ENCODE measurements at places on chromosomes 1 and 21.

DNA sequence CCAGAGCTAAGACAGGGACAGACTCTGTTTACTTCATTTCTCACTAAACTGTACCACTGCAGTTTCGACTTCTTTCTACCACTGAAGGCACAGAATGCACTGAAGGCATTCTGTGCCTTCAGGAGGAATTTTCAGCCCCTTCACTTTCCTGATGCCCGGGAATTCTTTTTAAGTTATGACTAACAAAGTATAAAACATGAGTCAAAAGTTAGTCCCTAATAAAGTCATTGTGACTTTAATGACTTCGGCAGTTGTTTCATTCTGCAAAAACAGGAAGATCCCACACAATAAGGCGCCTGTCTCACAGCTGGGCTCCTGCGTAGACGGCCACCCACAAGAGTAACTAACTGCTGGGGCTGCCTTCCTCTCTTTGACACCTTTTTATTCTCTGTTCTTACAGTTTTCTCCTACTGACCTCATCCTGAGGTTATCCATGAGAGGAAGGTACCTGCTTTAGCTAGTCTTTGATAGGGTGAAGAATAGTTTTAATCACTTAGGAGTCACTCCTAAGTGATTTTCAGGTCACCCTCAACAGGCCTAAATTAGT is 183.9 kb upstream of the SGIP1 start:
- no peak for DNase-seq

DNA sequence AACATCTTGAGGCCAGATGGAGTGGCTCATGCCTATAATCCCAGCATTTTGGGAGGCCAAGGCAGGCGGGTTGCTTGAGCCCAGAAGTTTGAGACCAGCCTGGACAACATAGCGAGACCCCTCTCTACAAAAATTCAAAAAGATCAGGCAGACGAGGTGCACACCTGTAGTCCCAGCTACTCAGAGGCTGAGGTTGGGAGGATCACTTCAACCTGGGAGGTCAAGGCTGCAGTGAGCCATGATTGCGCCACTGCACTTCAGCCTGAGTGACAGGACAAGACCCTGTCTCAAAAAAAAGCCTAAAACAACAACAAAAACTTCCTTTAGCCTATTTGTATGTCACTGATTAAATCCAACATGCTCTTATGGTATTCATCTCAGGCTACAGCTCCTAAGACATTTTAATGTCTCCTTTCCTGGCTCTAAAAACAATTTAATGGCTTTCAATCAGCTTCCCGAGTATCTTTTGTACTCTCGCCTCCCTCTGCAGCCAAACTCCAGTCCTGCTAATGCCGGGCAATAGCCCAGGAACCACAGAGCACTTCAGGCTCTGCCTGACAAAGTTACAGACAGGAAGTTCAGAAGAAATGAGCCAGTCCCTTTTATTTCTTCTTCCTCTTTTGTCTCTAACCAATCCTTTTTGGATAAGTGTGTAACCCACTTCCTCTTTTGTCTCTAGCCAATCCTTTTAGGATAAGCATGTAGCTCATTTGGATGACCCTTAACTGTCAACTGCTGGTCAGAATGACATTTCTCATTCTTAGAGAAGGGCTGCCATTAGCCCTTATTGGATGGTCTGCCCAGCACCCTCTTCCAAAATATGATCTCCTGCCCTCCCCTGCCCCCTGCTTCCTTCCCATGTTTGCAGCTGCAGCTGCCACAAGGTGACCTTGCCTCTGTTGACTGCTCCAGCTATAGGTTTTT is 6.6 kb upstream of the DOP1B start:
- DNase-seq = no peak

GRCh38 chr1:154833841-154834240 is 36.2 kb downstream of the KCNN3 start:
- DNase-seq = no peak

DNA sequence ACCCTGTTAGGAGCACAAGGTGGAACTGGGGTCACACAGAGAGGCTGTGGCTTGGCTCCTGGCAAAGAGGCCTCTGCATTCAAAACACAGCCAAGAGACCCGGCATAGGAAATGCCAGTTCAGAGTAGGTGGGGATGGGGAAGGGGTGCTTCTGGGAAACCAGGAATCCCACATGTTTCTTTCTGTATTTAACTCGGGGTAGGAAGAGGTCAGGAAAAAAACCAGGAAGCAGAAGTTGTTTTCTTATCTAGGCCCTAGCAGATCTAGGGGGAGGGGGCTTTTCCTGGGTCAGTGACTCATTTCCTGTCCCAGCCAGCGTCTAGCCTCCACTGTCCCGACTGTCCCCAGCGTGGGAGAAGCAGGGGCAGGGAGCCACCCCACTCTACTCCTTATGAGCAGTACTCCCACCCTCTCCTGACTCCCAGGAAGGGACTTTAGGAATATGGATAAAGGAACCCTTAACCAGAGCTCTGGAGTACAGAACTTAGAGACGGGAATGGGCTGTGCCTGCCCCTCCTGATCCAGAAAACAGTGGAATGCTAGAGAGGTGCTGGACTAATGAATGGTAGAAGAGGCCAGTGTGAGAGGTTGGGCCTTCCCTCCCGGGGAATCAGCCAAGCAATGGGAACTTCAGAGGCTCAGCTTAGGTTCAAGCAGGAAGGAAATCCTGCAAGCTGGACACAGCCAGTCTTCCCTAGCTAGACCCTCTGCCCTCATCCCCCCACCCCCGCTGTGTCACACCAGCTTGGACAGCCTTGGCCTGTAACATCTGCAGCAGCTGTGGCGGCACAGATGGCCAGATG is 5.7 kb downstream of the FHL3 start:
- DNase-seq = peak; percentile 60

- no peak for DNase-seq
Measured at GRCh38 chr1:24526940-24527542, 24.4 kb downstream of the RCAN3 start.

- DNase-seq = no peak
Measured at GRCh38 chr1:89698020-89698560, 65.2 kb downstream of the LRRC8C start.

GRCh38 chr1:8217011-8217711 is 100.8 kb upstream of the SLC45A1 start:
- peak; percentile 65 for DNase-seq

DNA sequence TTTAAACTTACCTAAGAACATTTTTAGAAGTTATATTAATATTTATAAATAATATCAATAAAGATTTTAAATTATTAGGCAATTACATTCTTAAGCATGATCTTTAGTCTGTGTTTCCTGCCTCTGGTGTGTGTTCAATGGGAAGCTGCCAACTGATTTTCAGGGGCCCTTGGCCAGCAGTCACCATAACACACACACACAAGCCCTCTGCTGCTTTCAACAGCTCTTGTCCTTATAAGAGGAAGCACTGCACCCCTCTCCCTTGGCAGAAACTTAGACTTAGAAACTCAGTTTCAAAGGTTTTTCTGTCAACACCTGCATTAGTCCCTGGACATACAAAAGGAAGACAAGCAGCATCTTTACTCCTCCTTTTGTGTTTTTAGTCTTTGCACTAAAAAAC is 81.4 kb downstream of the VAV3 start:
- no peak for DNase-seq
